ENCODE measurements at places on chromosomes 13 and 19. TPM values are rescaled to one million over a fixed set of nuclear protein-coding genes. Genes with fewer than 3 reads are reported as not detected.

Gene OR10H1
- total RNA-seq = not detected

Gene FIZ1
- 3.4 TPM for total RNA-seq

Gene GARIN5B
- not detected for total RNA-seq

Gene ZNF90
- 3.8 TPM for total RNA-seq

Gene RNF17
- total RNA-seq = not detected

Gene NLRP8
- not detected for total RNA-seq

Gene PLEKHF1
- total RNA-seq = 3.2 TPM

Gene TMC4
- 0.24 TPM for total RNA-seq

Gene GPATCH1
- total RNA-seq = 6.8 TPM

Gene UPK1A
- total RNA-seq = not detected

Gene LRRC25
- total RNA-seq = 0.13 TPM

Gene CDX2
- total RNA-seq = 0.04 TPM

Gene MEIOSIN
- not detected for total RNA-seq

Gene FPR2
- not detected for total RNA-seq

DNA sequence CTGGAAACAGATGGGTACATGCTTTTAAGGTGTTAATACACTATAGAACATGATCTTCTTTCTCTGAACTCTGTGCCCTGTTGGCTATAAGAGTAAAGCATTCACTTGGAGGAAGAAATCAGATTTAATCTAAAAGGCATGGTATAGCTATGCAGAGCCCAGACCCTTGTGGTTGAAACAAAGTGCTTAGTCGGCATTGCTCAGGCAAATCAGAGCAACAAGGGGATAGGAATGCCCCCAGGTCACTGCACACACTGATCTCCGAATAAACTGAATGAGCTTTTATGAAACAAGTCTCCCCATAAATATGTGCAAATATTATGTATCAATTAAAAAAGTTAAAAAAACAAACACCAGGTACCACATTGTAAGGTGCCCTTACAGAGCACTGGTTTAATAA, 52.0 kb upstream of the RGCC start:
- no peak for DNase-seq

DNA sequence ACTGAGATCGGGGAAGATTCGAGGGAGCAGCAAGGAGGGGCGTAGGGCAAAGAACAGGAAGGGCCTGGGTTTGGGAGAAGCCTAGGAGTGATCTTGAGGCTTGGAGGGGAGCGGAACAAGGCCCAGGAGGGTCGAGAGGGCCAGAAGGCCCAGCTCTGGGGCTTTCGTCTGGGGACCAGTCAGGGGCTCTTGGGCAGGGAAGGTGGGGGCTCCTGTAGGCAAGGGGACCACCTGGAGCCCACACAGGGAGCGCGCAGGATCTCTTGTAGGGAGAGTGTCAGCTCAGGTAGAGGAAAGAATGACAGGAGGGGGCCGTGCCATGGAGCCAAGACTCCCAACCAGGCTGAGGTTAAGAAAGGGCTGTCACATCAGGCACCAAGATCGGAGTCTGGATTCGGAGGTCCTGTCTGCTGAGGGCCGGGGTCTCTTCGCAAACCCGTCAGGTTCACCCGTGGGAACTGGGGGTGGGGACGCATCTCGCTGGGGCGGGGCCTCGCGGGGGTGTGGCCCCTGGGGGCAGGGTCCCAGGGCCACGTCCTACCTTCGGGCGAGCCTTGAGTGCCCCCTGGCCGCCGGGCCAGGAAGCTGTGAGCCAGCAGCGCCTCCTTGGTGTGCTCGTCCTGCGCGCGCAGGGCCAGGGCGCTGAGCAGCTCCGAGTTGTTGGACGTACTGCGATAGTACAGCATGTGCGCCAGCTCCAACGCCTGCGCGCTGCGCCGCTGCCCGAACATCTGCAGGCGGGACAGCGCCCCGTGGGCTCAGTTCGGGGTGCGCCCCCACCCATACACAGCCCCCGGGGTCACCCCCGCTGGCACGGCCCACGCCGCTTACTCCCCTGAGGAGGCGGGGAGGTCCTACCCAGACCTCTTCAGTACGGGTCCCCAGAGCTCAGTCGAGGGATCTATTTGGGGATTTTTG, 8.4 kb downstream of the EMP3 start:
- DNase-seq = no peak

DNA sequence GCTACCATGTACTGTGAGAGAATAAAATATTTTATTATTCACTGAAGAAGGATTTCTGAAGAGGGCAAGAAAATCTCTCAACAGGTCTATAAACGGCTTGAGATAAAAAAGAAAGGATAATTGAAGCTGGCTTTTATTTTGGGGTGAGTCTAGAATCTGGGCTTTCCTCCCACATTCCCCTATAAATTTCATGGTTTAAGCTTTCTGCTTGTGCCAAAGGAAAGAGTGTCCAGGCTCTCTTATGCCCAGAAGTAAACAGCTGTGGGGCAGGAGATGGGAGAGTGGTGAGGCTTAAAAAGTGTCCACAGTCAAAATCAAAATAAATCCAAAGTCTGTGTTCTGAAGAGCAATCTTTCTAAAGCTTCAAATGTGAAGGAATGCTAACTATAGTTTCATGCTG, 942.2 kb upstream of the MIR17HG start:
- DNase-seq = no peak

GRCh38 chr19:17754634-17755442, 3.6 kb downstream of the FCHO1 start:
- DNase-seq = no peak

DNA sequence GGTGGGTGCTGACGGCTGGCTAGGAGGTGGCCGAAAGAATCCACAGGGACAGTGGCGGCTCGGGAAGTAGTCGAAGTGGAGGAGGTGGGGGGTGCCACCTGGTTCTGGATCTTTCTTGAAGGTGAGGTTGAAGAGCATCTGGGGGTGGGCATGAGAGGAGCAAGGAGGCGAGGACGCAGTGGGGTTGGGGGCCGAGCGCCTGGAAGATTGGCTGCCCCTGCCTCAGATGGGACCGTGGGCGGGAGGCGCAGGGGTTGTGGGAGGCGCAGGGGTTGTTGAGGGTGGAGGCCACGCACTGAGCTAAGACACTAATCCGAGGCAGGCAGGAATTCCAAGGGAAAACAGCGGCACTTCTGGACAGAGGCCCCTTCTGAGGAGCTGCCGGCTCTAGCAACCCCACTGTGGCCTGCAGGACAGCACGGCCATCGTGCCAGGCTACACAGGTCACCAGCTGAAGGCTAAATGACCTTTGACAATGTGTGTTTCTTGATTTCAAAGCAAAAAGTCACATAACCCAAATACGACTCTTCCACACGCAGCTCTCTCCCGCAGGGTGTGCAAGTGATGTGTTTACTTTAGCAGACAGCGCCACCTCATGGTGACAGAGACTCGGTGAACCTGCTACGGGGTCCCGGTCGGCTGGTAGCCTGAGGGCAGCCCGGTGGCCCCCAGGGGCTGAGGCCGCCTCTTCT, 44.1 kb upstream of the RANBP3 start:
- DNase-seq = peak; percentile 85

DNA sequence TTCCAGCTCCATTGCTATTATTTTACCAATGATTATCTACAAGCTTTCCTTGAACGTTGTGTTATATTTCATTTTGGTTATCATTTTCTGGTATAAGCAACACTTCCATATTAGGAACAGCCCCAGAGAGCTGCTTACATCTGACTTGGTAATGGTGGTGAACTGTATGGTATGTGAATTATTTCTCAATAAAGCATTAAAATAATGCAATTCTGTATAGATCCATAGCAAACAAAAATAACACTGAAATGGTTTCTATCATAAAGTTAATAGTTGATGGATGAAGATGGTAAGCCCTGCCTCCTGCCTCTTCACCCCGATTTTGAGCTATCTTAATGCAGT, 27.5 kb downstream of the GGACT start:
- DNase-seq = no peak

GRCh38 chr19:9308091-9308770, 1.4 kb downstream of the ZNF699 start:
- DNase-seq = no peak

DNA sequence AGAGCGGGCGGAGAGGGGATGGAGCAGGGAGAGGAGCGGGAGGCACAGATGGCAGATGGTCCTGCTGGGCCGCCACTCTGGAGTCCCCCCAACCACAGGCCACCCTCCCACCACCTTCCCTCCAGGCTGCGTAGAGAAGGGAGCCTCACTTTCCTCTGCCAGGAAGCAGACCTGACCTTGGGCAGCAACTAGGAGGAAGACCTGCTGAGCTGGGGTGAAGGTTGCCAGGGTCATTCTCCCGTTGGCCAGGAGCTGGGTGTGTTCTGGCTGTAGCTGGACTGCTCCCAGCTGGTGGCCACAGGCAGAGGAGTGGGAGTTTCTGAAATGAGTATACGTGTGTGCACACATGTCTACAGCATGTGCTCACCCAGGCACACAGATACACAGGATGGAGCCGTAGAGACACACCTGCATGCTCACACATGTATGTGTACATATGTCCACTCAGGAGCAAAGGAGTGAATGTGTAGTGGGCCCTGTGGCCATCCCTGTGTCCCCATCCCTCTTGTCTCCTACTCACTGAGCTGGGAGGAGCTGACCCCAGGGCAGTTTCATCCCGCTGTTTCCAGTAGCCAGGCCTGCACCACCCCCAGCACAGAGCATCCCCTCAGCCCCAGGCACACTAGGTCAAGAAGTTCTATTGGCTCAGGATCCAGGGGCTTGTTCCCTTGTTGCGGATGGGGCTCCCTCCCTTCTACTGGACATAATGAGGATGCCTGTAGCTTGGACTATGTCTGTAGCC, 53.0 kb downstream of the CHST8 start:
- no peak for DNase-seq

GRCh38 chr13:85170372-85170771, 628.8 kb downstream of the SLITRK6 start:
- DNase-seq = no peak

GRCh38 chr13:94384231-94384905, 95.1 kb downstream of the DCT start:
- no peak for DNase-seq

DNA sequence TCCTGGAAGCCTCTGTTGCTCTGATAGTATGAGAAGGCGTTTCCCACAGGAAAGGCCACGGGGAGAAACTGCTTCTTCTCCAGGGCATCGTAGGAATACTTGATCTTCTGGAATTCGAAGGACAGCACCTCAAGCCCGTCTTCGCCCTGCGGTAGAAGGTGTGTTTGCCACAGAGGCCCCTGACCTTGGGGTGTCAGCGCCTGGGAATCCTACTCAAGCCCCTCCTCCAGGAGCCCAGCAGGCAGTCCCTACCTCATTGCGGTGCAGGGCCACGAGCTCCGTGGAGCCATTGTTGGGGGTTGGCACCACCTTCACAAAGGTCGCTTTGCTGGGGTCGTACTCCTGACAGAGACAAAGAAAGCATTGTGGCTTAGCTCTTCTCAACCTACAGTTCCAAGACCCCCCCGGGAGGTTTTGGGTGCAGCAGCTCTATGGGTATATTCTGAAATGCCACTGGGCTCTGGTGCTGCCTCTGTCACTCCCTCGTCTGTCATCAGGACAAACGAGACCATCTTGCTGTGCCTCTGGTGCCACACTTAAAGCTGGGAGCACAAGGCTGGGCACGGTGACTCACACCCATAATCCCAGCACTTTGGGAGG, 3.7 kb downstream of the ATP13A1 start:
- DNase-seq = no peak

- DNase-seq = no peak
These were observed 2.8 kb upstream of the ERFL start for GRCh38 chr19:41930926-41931592.

DNA sequence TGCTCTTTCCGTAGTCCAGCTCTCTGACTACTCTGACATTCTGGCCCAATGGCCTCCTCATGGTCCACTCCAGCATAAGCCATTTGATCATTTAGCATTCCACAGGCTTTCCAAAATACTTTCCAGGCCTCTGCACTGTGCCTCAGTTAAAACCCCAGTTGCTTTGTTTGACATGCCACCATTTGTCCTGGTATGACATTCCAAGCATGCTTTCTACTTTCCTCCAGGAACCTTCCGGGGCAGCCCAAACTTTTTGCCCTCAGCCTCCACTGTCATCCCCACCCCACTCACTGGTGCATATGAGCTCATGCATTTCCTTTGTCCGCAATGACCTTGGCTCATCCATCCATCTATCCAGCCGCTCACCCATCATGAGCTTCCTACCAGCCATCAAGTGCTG, 41.8 kb upstream of the WASF3 start:
- no peak for DNase-seq

DNA sequence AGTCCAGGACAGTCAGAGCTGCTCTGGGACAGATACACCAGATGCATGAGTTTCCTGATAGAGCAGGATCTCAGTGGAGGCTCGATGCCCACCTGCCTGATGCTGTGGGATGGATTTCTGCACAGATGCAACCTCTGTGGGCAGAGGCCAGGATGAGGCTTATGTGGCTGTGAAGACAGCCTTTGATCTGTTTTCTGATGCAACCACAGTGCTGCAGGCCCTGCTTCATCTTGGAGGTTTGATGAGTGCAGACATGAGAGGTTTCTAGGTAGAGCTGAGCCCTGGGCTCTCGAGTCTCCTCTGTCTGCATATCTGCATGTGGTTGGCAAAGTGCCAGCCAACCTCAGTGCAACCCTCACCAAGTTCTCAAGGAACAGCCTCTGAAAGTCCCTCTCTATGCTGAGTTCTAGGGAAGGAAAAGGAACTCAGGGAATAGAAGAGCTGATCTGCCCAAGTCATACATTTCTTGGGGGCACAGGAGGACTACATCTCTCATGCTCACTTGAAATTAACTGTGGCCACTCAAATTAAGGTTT, 23.1 kb upstream of the TSHZ3 start:
- DNase-seq = no peak

GRCh38 chr13:101917833-101918661, 465.6 kb downstream of the ITGBL1 start:
- no peak for DNase-seq

DNA sequence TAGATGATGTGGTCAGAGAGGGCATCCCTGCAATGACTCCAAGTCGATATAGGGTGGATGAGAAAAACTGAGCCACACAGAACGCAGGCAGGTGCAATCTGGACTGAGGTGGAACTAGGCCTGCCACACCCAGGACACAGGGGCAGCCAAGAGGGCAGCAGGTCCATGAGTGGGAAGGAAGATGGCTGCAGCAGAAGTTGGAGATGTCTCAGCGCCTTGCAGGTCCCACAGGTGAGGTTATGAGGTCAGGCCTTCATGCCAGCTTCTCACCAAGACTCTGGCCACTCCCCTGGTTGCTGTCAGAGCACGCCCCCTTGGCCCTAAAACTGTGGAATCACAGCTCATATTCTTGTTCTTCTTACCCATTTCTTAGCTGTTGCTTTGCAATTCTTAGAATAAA, 147.7 kb upstream of the VSTM2B start:
- no peak for DNase-seq

GRCh38 chr19:12785431-12786031, 5.8 kb upstream of the JUNB start:
- DNase-seq = no peak
